Stimulated activated CD8-positive, alpha-beta memory T cell treated with anti-CD3 and anti-CD28 coated beads, Interleukin-15, amount 100 ng/mL, for 48 hours (primary cell): ENCODE measurements at places on chromosomes 13 and 19.

- DNase-seq = no peak
Observed at GRCh38 chr19:1467215-1467489, 11.9 kb downstream of the C19orf25 start.

- no peak for DNase-seq
Observed at GRCh38 chr19:17949956-17950309, 17.0 kb upstream of the KCNN1 start.

DNA sequence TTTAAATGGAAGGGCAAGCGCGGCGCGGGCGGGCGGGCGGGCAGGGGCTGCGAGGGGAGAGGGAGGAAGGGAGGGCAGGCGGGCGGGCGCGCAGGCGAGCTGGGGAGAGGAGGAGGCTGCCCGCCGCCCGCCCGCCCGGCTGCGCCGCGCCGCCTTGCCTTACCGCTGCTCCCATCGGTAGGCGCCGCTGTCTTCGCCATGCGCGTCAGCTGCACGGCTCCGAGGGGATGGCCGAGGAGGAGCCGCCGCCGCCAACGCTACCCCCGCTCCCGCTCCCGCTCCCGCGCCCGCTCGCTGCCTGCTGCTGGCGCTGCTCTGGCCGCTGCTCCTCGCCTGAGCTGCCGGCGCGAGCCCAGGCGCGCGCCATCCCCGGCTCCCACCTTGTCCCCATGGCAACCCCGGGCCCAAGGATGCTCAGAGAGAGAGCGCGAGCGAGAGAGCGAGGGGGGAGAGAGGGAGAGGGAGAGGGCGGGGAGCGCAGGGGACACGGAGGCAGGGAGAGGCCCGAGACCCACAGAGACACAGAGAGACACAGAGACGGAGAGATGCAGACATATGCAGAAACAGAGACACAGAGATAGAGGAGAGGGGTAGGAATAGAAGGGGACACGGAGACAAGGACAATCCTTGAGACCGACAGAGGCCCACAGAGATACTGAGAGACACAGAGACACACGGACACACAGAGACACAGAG lies 40.3 kb downstream of the DEDD2 start:
- DNase-seq = peak; percentile 66

- no peak for DNase-seq
Observed at GRCh38 chr13:97342936-97343335, 91.0 kb upstream of the RAP2A start.

DNA sequence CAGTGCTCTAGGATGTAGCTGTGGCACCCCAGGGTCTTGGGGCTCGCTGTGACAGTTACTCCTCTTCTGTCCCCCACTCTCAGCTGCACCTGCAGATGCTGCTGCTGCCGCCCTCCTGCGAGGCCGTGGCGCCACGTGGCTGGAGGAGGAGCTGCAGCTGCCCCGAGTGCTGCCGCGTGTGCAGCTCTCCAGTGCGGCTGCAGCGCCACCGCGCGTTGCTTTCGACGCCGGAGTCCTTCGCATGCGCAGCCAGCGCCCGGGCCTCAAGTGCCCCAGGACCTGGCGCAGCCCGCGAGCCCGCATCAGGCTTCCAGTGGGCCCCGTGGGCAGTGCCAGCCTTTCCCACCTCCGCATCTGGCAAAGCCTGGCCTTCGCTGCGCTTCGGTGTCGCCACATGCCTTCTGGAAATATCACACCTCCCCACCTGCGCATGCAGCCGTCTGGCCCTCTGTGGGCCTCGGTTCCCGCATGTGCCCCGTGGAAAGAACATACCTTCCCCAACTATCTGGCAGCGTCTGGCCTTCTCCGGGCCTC lies 692 bp upstream of the ZNF580 start:
- DNase-seq = peak; percentile 70

DNA sequence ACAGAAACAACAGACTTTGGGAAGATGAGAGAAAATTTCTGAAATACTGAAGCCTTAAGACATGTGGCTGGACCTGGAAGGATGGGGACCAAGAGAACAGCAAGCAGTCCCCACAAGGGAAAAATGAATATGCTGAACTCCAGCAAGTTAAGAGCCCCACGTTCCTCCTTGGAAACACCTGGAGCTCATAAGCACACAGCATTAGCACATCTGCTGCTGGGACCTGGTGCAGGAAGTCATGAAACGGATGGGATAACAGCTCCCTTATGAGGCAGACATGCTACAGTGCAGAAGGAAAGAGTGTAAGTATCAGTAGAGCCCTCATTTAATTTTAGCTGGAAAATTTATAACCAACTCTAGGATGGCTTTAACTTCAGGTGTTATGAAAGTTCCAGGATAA lies 67.3 kb downstream of the SLC15A1 start:
- no peak for DNase-seq

- no peak for DNase-seq
Observed at GRCh38 chr19:54482889-54483288, 9.8 kb upstream of the CDC42EP5 start.
